Activated CD8-positive, alpha-beta memory T cell treated with anti-CD3 and anti-CD28 coated beads, Interleukin-2, amount 10 ng/mL, durations not matched to agents 7 days and 5 days (primary cell): ENCODE measurements at places on chromosomes 2 and 18. TPM values are rescaled to one million over a fixed set of nuclear protein-coding genes. Genes with fewer than 3 reads are reported as not detected.

Gene IL18R1
- total RNA-seq: 25.9 TPM

Gene HOXD3
- not detected for total RNA-seq

GRCh38 chr2:54456612-54457322 is 640 bp downstream of the SPTBN1 start:
- no peak for DNase-seq

Gene CFAP210
- total RNA-seq: not detected

DNA sequence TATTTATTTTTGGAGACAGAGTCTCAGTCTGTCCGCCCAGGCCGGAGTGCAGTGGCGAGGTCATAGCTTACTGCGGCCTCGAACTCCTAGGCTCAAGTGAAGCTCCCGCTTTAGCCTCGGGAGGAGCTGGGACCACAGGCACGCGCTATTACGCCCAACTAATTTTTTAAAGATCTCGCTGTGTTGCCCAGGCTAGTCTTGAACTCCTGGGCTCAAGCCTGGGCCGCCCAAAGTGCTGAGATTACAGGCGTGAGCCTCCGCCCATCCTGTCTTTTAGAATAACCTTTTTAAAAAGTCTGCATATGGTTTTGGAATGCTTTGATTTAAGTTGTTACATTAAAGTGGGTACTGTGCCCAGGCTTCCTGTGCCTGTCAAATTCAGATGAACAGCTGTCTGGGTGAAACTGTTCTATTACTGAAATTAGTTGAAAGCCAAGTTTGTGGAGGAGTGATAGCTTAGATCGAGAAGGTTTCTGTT is 944 bp downstream of the RAB3GAP1 start:
- DNase-seq: peak; percentile 57
